ENCODE measurements at places on chromosomes 11 and 22. TPM values are rescaled to one million over a fixed set of nuclear protein-coding genes. Genes with fewer than 3 reads are reported as not detected.

Gene KCNJ1
- not detected for total RNA-seq

Gene CHRM4
- not detected for total RNA-seq

Gene P2RX6
- total RNA-seq, result 0.22 TPM

Gene BEST1
- 3.2 TPM for total RNA-seq

Gene HPX
- total RNA-seq, result 0.71 TPM

Gene DUSP18
- total RNA-seq, result 6.5 TPM

DNA sequence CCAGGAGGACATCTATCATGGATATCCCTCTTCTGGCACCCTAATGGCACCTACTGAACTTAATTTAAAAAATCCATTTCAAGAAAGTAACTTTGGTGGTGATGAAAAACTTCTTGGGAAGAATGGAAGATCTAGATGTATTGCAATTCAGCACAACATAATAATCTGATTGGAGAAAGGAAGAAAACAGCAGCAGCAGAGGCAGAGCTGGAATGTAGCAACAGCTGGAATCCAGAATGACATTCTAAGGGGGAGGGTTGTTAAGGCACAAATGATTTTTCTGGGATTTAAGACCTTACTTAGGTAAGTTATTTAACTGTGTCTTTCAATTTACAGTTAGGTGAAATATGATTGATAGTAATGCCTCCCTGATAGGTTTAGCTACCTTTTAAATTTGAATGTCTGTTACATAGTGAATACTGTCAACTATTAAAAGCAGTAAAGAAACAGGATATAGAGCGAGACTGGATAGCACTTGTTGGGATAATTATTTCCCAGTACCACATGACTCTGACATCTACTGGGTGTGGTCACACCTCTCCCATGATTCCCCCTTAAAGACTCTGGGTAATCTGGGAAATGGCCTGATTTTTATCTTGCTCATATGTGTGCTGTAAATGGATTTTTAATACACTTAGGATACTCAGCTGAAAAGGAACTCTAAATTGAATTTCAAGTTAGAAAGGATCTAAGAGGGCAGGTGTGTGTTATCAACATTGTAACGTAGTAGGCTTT lies 11.7 kb downstream of the CAPRIN1 start:
- DNase-seq, result no peak

DNA sequence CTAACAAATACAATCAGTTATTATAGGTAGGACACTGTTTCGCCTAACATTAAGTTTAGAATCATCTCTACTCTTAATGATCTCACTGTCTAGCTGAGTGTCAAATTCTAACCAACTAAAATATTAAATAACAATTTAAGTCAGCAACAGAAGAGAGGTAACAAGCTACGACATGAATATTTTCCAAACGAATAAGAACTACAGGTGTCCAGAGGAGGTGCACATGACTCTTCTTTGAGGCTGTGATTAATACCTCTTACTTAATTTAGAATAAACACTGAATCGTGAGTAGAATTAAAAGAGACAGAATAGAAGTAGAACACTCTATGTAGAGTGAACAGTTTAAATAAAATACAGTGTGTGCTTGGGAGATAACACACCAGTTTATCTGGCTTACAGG lies 619.0 kb upstream of the ARHGAP42 start:
- no peak for DNase-seq

DNA sequence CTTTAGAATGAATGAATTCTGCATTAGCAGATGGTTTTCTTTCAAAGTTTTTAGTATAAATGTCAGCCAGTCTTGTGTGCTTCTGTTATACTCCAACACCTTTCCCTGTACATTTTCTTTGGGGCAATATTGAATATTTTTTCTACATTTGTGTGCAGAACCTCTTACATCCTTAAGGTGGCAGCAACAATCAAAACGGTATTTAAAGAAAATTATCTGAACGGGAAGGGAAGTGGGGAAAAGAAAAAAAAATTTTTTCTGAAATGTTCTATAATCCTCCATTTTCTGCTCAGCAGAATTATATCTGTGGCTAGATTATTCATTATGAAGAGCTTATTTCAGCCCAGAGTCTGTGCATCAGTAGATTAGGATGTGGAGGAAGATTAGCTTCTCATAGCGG lies 347.3 kb upstream of the RAG2 start:
- peak; percentile 13 for DNase-seq

DNA sequence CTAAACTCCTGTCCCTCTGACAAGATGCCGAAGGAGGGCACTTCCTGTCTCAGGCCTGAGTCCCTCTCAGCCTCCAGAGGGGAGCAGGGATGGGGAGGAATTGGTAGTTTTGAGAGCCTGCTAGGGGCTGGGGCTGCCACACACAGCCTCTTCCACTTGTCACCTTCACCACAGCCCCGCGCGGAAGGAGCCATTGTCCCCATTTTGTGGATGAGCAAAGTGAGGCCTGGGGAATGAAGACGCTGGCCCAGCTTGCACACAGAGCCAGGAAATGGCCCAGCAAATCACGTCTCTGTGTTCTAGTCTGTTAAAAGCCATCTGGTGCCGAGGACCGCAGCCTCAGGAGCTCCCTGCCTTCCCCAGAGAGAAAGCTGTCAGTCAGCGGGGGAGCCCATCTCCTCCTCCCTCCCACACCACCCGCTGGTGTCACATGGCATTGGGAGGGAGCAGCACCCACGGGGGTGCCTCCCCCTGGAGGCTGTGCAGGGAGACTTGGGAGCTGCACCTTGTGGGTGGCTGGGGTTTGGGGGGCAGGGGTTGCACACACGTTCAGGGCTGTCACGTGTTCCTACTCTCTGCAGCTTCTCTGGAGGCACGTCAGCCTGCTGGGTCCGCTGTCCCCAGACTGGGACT lies 34.6 kb downstream of the RASD2 start:
- no peak for DNase-seq

DNA sequence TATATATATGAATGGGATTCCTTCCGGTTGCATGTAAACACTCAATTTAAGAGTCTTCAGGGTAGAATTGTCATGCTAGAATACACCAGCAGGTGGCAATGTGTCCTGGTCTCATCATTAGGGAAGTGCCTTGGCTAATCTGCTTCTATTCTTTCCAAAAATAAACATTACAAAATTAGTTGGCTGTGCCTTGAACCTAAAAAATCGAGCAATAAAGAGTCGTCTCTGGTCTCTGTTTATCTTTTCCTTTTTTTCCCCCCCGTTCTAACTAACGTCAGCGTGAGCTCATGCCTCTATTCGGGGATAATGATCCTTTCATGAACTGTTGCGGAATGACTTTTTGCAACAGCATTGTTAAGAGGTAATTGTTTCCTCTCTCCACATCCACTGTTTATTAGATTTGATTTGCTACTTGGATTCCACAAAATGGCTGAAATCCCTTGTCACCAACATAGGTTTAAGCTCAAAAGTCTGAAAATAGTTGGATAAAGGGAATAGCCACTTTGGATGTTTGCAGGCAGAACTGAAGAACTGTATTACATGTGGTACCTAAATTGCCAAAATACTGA lies 1.2 kb upstream of the ARHGEF12 start:
- peak; percentile 81 for DNase-seq

GRCh38 chr11:34926101-34926830 lies 9.8 kb downstream of the PDHX start:
- DNase-seq, result peak; percentile 59

DNA sequence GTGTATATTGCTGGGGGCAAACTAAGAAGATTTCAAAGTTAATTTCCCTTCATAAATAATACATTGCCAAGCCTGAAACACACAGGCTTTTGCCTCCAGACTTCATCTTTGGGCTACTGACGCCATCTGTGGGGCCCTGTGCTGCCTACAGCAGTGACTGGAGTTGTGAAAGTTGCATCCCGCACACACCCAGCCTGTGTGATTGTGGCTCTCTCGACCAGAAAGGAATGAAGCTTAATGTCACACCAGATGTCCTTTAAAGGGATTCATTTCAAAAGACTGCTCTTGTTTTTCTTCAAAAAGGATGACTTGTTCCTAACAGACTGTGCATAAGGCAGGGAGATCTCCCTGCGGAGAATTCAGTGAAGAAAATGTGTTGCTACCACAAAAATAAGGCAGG lies 210.5 kb downstream of the FAM181B start:
- DNase-seq, result no peak

- DNase-seq, result peak; percentile 27
These were observed 6.5 kb downstream of the KREMEN1 start for GRCh38 chr22:29079218-29079901.

- no peak for DNase-seq
These were observed 98.3 kb upstream of the ZC3H12C start for GRCh38 chr11:109994907-109995306.

DNA sequence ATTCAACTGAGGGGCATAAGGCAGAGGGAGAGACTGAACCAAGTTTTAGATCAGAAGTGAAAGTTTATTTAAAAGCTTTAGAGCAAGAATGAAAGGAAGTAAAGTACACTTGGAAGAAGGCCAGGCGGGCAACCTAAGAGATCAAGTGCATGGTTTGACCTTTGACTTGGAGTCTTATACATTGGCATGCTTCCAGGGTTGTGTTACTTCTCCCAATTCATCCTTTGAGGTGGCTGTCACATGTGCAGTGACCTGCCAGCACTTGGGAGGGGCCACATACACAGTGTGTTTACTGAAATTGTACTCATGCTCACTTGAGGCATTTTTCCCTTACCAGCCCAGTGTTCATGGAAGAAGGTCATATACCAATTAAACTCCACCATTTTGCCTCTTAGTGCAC lies 30.4 kb downstream of the CYP2R1 start:
- no peak for DNase-seq

- DNase-seq, result no peak
These were observed 904.4 kb downstream of the BRD1 start for GRCh38 chr22:48923165-48923865.

DNA sequence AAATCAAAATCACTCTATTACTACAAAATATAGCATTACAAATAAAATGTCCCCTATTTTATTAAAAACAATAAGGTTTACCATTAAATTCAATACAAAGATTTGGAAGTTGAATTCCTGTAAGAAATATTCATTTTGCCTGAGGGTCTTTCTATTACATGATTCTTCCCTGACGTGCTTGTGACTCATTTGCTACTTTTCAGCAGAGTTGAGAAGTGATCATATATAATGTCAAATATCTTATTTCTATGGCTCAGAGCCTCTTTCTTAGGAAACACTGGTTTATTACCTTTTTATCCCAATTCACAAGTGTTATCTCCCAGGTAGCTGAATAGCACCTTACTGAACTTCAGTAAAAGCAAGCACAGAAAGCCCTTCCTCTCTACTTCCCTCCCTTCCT lies 65.2 kb upstream of the CNTN5 start:
- no peak for DNase-seq

GRCh38 chr11:126518071-126518971 lies 162.8 kb downstream of the ST3GAL4 start:
- DNase-seq, result no peak

DNA sequence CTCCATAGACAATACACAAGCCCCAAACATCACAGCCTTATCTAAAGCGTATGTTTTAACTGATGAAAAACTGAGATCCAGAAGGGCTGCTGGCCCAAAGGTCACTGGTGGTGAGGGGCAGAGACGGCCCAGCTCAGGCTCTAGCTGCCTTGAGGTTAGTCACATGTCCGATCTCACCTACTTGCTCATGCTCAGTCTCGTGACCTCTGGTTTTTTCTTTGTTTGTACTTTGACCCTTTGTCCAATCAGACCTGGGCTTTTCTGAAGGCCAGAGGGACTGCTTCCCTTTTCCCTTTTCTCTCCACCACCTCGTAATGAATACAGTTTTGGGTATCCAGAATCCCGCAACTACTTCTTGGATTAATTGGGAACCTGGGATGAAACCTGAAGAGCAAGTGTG lies 28.6 kb downstream of the MMP20 start:
- no peak for DNase-seq

GRCh38 chr11:47021527-47021818 lies 84.9 kb downstream of the CSTPP1 start:
- DNase-seq, result no peak

- no peak for DNase-seq
These were observed 785.2 kb downstream of the KCNA4 start for GRCh38 chr11:29231586-29231985.

DNA sequence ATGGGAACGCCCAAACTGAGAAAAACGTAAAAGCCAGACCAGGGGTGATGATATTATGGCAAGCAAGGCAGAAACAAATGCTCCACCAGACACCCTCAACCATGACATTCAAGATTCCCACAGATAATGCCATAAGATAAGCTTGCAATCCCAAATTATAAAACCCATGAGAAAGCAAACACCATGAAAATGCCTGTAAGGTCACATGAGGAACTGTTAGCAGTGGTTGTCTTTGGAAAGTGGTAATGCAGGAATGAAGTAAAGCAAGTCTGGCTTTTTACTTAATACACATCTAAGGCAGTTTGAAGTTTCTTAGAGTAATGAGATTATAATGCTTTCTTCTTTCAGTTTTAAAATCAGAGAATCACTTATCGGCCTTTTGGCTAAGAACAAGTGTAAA lies 111.0 kb downstream of the MN1 start:
- DNase-seq, result no peak

GRCh38 chr22:25404928-25405816 lies 159.3 kb upstream of the GRK3 start:
- peak; percentile 57 for DNase-seq

DNA sequence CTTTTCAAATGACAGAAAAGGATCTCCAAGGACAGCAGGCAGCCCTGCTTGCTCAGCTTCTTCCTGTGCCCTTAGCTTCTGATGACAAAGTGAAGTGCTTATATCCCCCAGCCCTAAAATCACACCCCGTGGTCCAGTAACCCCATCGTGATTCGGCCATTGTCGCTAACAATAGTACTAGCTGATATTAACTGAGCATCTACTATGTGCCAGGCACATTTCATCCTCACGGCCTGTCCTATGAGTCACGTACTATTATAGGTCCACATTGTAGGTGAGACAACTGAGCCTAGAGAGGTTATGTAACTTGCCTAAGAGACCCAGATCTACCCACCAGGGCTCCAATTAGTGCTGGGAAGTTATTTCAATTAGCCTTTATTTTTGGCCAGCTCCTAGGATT lies 6.1 kb downstream of the SCN4B start:
- no peak for DNase-seq

DNA sequence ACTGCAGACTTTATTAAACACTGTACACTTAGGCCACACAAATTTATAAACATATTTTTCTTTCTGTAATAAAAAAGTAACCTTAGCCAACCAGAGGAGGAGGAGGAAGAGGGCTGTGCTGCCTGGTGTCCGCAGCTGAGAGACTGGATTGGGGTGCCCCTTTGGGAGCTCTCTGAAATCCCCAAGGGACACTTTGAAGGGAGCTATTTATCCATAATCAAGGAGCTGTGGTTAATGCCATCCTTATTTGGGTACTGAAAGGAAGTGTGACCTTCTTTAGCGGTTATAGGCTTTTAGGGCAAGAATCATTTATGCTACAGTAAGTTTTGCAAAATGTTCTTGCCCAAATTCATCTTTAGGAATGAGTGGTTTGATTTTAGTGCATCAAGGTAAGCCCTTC lies 125.8 kb downstream of the RASSF10 start:
- no peak for DNase-seq

- no peak for DNase-seq
These were observed 554 bp downstream of the LRRC32 start for GRCh38 chr11:76669901-76670484.

- DNase-seq, result no peak
These were observed 32.3 kb upstream of the JAM3 start for GRCh38 chr11:134036492-134037045.

Data from MCF 10A (cell line).